ENCODE measurements at places on chromosomes 12 and 14. TPM values are rescaled to one million over a fixed set of nuclear protein-coding genes. Genes with fewer than 3 reads are reported as not detected.

Gene TEAD4
- 116 TPM for total RNA-seq

Gene STXBP6
- total RNA-seq, result 19.3 TPM

Gene IAPP
- total RNA-seq, result not detected

Gene NELL2
- 54.2 TPM for total RNA-seq

GRCh38 chr14:52014601-52015267 lies 25.4 kb downstream of the RTRAF start:
- H3K27me3 ChIP-seq, result no peaks in the 10 kb centered on the region
- no peak overlapping the region for H3K27ac ChIP-seq
- DNase-seq, result no peak
- no peak overlapping the region for H3K4me3 ChIP-seq
- H3K4me1 ChIP-seq, result peaks cover 12% of the 10 kb centered on the region
- peaks cover 15% of the 10 kb centered on the region for H3K36me3 ChIP-seq

DNA sequence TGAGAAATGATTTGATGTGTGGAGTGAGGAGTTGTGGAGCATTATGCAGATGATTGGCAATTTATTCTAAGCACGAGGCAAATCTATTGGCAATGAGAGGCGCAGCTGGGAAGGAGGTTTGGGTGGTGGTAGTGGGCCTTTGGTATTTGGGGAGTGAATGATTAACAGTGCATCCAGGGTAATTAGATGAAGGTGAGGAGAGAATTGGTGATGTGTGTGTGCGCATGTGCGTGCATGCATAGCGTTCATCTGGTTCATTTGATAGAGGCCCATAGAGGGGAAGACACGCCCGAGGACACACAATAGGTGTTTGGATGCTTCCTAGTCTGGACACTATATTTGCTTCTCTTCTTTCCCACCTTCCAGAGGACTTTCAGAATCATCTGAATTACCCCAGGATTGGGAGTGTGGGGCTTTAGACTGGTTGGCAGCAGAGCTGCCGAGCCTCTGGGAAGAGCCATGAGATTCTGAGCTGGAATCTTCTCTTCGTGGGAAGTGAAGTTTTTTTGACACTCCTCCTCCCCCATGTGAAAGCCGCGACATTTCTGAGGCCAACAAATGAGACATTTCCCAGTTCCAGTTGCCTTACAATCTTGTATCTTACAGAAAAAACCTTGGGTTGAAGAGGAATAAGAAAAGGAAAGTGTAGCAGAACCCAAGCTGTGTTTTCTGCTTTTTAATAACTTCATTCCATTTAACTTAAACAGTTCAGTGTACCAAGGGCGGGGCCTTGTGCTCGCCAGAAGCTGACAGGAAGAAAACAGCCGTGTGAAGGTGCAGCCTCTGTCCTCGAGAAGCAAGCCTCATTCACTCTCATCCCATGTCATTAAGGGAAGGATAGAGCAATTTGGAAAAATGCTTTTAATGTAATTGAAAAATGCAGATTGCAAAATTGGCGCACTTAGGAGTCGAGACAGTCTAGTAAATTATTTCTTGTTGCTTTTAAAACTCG lies 65.2 kb downstream of the SLC25A47 start:
- DNase-seq, result no peak
- H3K27me3 ChIP-seq, result no peaks in the 10 kb centered on the region
- H3K36me3 ChIP-seq, result no peaks in the 10 kb centered on the region
- H3K4me3 ChIP-seq, result no peak overlapping the region
- H3K4me1 ChIP-seq, result peaks cover 1% of the 10 kb centered on the region

GRCh38 chr14:22540811-22541360 lies 48.1 kb downstream of the DAD1 start:
- no peak overlapping the region for H3K4me3 ChIP-seq
- H3K36me3 ChIP-seq, result no peaks in the 10 kb centered on the region
- H3K27ac ChIP-seq, result no peak overlapping the region
- H3K4me1 ChIP-seq, result peaks cover 2% of the 10 kb centered on the region
- no peak for DNase-seq
- H3K27me3 ChIP-seq, result peaks cover 2% of the 10 kb centered on the region

GRCh38 chr12:45674181-45674977 lies 55.1 kb upstream of the ARID2 start:
- H3K36me3 ChIP-seq, result no peaks in the 10 kb centered on the region
- no peaks in the 10 kb centered on the region for H3K4me1 ChIP-seq
- H3K27me3 ChIP-seq, result no peaks in the 10 kb centered on the region
- no peak overlapping the region for H3K4me3 ChIP-seq
